Vagina (tissue), 2 donors: ENCODE measurements at places on chromosomes 2 and 18.
A peak's percentile ranks its signal among the peaks of the same experiment; 100 is the strongest.

DNA sequence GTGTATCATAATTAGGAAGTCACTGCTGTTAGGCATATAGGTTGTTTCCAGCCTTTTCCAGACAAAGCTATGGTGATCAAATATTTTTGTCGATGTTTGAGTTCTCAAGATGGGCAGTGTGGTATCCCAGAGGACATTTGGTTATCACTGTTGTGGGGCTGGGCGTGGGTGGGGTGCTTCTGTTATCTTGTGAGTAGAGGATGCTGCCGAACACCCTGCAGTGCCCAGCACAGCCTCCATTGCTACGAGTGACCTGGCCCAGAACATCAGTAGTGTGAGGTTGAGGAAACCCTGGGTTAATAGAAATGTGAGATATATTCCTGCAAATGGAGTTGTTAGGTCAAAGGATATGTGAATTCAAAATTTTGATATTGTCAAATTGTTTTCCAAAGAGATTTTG lies 33.2 kb downstream of the ZNF236 start:
- H3K27ac ChIP-seq: no peak overlapping the region
- H3K36me3 ChIP-seq: no peaks in the 10 kb centered on the region
- H3K4me1 ChIP-seq: no peaks in the 10 kb centered on the region
- no peaks in the 10 kb centered on the region for H3K27me3 ChIP-seq

DNA sequence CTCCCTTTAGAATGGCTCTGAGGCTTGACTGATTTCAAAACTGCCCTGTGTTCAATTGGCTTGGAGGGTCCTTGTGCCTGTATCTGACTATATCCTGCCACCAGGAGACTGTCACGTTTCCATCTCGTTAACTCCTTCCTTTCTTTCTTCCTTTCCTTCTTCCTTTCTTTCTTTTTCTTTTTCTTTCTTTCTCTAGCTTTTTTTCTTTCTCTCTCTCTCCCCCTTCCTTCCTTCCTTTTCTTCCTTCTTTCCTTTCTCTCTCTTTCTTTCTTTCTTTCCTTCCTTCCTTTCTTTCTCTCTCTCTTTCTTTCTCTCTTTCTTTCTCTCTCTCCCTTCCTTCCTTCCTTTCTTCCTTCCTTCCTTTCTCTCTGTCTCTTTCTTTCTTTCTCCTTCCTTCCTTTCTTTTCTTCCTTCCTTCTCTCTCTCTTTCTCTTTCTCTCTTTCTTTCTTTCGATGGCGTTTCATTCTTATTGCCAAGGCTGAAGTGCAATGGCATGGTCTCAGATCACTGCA lies 38.1 kb upstream of the EML6 start:
- no peak overlapping the region for H3K27ac ChIP-seq
- H3K27me3 ChIP-seq: no peaks in the 10 kb centered on the region
- H3K36me3 ChIP-seq: no peaks in the 10 kb centered on the region
- H3K4me3 ChIP-seq: no peak overlapping the region

DNA sequence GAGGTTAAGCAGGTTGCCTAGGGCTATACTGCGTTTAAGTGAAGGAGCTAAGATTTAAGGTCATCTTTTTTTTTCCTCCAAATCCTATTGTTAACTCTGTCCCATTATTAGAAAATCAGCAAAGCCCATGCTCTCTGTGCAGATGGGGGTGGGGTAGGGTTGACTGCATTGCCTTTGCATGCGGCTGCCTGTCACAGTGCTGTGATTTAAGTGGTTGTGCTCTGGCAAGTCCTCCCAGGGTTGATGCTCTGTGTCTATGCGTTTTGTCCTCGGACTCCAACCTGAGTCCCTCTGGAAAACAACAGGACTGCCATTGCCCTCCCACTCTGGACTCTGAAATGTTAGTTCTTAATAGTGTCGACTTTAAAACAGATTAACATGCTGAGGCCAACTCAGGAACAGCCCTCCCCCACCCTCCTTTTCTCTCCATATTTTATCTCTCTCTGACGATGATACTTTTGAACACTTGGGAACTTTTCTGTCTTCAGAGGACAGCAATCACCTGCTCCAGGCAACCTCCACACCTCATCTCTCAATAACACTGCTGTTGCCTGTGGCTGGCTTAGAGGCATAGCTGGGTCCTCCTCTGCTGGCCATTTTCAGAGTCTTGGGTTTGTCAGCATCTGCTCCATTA lies 5.8 kb downstream of the FHOD3 start:
- no peak overlapping the region for H3K4me3 ChIP-seq
- H3K27me3 ChIP-seq: no peaks in the 10 kb centered on the region
- H3K36me3 ChIP-seq: no peaks in the 10 kb centered on the region
- DNase-seq: peak; percentile 14
- H3K4me1 ChIP-seq: peaks cover 4% of the 10 kb centered on the region

GRCh38 chr2:133458280-133458679 lies 110.0 kb downstream of the NCKAP5 start:
- no peaks in the 10 kb centered on the region for H3K36me3 ChIP-seq
- H3K4me3 ChIP-seq: no peak overlapping the region
- H3K4me1 ChIP-seq: no peaks in the 10 kb centered on the region
- no peaks in the 10 kb centered on the region for H3K27me3 ChIP-seq
- H3K27ac ChIP-seq: no peak overlapping the region
